ENCODE measurements at places on chromosomes 5 and 9.
A peak's percentile ranks its signal among the peaks of the same experiment; 100 is the strongest.

DNA sequence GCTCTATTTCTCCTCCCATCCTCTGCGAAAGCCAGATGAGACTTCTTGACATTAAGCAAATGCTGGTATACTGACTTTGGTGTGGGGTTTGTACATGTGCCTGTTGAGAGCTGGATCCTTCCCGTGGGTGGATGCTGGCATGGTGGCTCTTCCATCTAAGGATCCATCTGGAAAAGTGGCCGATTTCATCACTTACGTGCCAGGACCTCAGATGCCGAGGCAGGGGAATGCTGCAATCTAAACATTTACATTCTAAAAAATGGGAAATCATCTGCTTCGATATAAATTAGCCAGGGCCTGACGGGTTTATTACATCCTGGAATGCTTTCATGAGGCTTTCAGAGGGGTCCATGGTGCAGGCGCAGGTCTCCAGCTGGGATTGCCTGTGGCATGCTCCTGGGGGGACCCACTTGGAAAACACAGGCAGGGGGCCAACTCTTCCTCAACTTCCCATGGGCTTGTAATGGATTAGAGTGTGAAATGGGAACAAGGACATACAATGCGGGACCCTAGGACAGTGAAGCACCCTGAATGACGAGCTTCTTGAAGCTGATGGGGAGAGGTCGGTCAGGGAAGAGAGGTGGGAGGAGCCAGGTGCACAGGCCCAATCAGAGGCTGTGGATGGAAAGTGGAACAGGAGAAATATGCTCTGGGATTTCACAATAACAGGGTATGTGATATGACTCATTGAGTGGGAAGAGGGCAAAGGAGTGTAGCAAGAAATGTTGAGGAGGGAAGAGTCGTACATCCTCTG lies 105.5 kb upstream of the PITX1 start:
- DNase-seq = peak; percentile 72

DNA sequence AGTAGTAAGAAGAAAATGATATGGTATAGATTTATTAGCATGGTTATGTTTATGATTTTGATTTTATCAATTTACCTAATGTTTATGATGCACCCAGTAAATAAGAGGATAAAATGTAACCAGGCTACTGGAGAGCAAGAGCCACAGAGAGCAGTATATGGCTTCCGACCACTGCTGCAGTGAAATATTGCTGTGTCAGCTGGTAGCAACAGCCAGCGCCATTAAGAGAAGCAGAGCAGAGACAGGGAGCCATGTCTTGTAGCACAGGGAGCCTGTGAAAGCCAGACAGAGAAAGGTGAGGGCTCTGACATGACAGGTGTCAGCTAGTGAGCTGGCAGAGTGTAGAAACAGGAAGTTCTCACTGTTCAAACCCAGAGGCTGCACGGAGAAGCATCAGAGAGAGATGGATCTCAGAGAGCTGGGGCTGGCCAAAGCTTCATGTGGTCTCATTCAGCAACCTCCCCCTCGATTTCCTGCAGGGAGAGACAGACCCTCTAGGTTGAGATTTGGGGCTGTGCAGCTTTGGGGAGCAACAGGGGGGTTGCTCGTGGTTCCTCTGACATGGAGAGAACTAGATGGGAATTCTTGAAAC lies 202.1 kb downstream of the MED10 start:
- DNase-seq = no peak

GRCh38 chr5:168580227-168580508 lies 1.0 kb upstream of the PANK3 start:
- DNase-seq = peak; percentile 32

GRCh38 chr9:108103046-108103693 lies 613.6 kb upstream of the KLF4 start:
- DNase-seq = peak; percentile 44

GRCh38 chr9:37953206-37953774 lies 49.4 kb upstream of the SLC25A51 start:
- peak; percentile 27 for DNase-seq

DNA sequence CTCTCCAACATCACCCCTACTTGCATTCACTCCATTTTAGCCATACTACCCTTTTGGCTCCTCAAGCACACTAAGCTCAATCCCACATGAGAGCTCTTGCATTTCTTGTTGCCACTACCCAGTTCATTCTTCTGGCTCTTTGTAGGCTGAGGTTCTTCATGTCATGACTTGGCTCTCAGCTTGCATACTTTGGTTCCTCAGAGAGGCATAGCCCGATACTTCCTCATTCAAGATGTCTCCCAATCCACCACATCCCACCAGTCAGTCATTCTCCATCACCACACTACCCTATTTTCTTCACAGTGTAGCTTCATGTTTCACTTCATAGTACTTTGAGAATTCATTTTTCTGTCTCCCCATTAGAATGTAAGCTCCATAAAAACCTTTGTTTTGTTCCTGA lies 116.7 kb downstream of the NR6A1 start:
- peak; percentile 38 for DNase-seq

DNA sequence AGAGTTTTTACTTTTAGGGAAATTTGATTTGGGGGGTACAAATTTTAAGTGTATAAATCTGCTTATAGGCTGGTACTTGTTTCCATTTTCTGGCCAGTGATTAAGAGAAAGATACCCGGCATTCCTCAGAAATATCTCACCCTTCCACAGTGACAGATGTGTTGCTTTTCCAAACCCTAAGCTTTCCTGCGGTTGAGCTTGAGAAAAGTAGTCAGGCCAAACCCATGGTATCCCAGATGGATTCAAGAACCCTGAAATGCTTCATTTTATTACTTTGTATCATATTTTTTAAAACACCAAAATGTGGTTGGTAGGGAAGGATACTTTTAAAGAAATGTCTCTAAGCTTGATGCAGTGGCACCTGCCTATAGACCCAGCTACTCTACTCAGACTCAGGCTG lies 23.5 kb downstream of the SPTAN1 start:
- DNase-seq = peak; percentile 37

DNA sequence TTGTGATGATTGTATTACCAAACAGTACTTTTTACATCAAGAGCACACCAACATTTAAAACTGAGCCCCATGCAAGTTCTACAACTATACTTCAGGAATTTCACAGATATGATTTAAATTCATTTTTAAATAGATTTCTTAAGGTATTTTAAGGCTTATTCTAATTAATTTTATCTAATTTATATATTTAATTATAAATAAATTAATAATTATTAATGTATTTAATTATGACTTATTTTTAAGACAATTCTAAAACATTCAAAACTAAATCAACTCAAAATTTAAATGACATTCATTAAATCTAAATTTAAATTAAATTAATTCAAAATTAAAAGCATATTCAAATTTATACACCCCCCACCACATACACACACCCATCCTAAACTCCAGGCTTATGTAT lies 299.2 kb downstream of the NFIB start:
- DNase-seq = no peak

DNA sequence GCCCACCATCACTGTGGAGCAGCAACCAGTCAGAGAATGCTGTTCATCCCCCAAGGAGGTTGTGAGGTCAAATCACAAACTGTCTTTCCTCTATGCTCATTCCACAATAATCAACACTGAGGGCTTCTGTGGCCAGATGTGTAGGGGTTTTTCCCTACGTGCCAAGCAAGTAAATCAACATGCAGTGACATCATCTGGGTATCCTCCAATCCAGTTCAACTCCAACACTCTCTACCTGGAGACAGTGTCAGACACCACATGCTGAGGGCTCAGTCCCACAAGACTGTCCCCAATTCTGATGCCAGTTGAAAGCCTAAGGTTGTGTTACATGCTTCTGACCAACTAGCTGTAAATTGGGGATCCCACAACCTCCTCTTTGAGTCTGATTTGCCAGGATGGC lies 57.3 kb upstream of the DMRT1 start:
- DNase-seq = no peak

- no peak for DNase-seq
These were observed 53.3 kb upstream of the SMC5 start for GRCh38 chr9:70205366-70206020.

DNA sequence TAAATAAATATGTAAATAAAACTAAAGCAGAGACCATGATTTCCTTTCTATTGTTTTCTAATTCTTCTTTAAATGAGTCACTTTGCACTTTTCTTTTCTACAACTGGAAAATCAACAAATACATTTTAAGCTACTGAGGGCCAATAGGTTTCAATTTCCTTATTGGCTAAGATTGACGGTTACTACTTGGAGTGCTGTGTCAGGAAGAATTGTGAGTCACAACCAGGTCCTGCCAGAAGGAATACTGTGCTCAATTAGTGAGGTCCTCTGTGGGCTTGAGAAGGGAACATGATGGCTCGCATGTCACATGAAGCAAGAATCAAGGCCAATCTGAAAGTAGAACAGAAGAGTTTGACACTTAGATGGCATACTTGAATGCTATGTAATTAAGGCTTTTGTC lies 110.8 kb downstream of the HMHB1 start:
- peak; percentile 87 for DNase-seq

- peak; percentile 30 for DNase-seq
These were observed 39.5 kb downstream of the PRRC2B start for GRCh38 chr9:131433302-131433854.

GRCh38 chr9:100071271-100071670 lies 27.5 kb downstream of the ERP44 start:
- DNase-seq = no peak

DNA sequence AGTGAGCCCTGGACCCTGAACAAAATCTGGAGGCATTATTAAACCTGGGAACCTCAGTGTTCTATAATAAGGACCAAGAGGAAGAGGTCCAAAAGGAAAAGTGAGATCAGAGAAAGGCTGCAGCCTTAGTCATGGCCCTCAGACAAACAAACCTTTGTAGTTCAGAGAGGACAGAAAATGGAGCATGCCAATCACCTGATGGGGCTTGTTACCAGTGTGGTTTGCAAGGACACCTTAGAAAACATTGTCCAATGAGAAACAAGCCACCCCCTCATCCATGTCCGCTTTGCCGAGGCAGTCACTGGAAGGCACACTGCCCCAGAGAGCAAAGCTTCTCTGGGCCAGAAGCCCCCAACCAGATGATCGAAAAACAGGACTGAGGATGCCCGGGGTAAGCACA lies 254.8 kb downstream of the CDH10 start:
- no peak for DNase-seq

DNA sequence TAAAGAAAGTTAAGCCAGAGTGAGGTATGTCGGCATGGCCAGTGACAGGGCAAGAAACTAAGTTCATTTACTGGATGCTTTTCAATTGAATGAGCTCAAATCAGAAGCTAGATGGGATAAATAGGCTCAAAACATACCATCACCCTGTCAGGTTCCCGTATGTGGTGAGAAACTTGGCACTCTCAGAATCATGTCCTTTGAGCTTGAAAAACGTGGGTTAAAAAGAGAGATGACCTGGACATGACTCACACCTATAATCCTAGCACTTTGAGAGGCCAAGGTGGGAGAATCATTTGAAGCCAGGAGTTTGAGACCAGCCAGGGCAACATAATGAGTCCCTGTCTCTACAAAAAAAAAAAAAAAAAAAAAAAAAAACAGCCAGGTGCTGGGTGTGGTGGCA lies 121.7 kb upstream of the RGMB start:
- no peak for DNase-seq

- no peak for DNase-seq
These were observed 88.3 kb upstream of the PRDM9 start for GRCh38 chr5:23419115-23419514.

- DNase-seq = peak; percentile 89
These were observed 35.9 kb upstream of the ARSB start for GRCh38 chr5:79020861-79021561.

- DNase-seq = no peak
These were observed 970 bp upstream of the TRIM32 start for GRCh38 chr9:116686135-116686534.

DNA sequence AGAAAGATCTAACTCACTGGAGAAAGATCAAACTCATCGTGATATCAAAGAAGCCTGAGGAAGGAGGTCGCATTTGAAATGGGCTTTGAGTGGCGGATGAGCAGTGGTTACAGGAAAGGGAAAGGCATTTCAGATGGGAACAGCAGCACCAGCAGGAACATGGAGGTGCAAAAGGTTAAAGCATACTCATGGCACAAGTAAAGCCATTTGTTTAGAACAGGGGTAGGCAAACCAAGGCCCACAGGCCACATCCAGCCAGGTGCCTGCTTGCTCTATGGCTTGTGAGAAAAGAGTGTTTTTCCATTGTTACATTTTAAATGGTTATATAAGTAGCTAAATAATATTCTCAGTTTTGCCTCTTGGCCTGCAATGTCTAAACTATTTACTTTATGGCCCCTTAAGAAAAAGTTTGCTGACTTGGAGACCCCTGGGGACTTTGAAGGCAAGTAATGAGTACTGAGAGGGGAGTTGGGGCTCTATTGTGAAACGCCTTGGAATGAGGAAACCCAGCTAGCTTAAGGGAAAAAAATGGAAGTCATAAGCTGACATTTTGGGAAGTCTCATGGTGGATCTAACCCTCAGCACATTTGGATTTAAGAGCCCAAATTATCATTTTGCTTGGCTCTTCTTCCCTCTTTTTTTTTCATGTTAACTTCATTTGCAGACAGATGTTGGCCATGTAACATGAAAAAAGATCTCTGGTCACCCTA lies 211.1 kb downstream of the NR3C1 start:
- no peak for DNase-seq

- no peak for DNase-seq
These were observed 64.7 kb downstream of the MEGF10 start for GRCh38 chr5:127355337-127355736.

GRCh38 chr5:175867587-175868347 lies 3.6 kb upstream of the CPLX2 start:
- DNase-seq = no peak

GRCh38 chr5:112706446-112707016 lies 31.2 kb upstream of the APC start:
- no peak for DNase-seq

GRCh38 chr5:154286557-154286956 lies 96.0 kb downstream of the GALNT10 start:
- no peak for DNase-seq

- DNase-seq = peak; percentile 19
These were observed 473.0 kb downstream of the NTRK2 start for GRCh38 chr9:85142496-85142911.

DNA sequence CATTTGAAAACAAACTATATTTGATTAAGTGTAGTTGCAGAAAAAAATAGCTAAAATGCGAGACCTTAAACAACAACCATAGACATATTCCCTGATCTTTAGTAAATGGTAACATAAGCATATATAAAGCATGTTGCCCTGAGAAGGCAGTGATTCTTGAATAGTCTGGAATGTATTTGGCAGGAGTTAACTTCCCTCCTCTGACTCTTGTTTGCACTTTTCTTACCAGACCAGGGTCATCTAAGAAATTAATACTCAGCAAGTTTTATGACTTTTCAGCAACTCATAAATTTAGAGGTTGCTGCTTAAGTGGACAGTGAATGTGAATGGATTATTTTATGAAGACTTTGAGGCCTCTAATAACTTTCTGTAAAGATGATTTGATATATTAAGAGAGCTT lies 55.3 kb upstream of the NUDT12 start:
- DNase-seq = no peak

- no peak for DNase-seq
These were observed 49.6 kb downstream of the MACROH2A1 start for GRCh38 chr5:135349451-135349850.

DNA sequence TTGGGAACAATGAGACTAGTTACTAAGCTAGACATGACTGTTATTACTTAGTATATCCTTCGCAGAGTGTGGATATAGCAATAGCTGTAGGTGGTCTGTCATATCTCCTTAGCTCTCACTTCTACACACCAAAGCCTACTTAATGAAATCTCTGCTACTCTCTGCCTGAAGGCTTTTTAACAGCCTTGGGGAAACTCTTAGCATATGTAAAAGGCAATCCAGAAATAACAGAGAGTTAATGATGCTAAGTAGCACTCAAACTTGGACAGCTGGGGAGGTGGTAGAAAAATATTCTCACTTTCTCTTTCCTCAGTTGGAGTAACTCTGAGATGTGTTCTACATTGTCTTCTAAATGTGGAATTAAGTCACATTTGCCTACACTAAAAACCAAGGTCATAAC lies 30.2 kb upstream of the C6 start:
- no peak for DNase-seq

Measured in fibroblast of skin of scalp (primary cell).